Astrocyte of the cerebellum (primary cell): ENCODE measurements at places on chromosomes 12 and 14.

- no peak for DNase-seq
These were observed 1.3 kb upstream of the CD63 start for GRCh38 chr12:55729819-55730818.

DNA sequence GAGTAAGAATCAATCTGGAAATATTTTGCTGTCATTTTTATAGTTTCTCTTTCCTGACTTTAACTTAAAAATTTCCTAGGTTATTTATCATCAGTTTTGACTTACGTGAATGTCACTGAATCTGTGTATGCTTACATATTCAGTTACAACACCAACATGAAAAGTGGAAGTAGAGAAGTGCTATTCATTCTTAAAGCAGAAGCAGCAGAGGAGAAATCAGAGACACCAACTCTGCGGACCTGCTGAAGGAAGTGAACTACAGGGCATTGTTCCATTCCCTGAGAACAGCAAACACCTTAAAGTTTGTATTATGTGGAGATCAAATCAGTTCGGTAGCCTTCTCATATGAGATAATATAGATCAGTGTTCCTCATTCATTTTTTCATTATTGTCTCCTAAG lies 34.1 kb downstream of the RAD51B start:
- DNase-seq = no peak

DNA sequence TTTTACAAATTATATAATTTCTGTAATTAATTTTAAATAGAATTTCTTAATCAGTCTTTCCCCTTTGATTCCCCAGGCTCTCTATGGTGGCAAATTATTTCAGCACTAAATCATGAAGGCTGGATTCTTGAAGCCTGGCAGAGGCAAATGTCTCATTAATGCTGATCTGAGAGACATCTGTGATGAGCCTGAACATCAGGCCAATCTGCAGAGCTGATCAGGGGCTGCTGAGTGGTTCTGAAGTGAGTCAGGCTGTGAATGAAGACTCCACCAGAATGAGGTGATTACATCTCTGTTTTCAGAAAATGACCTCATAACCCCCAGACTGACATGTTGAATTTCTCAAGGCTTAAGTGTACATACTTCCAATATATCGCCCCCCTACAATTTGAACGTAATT lies 124.2 kb upstream of the MIS18BP1 start:
- DNase-seq = no peak

GRCh38 chr14:92968291-92969020 lies 45.5 kb downstream of the CHGA start:
- DNase-seq = no peak
